ENCODE measurements at places on chromosomes 1 and 21.

- DNase-seq: peak; percentile 39
These were observed 19.4 kb downstream of the ATP2B4 start for GRCh38 chr1:203645996-203646395.

DNA sequence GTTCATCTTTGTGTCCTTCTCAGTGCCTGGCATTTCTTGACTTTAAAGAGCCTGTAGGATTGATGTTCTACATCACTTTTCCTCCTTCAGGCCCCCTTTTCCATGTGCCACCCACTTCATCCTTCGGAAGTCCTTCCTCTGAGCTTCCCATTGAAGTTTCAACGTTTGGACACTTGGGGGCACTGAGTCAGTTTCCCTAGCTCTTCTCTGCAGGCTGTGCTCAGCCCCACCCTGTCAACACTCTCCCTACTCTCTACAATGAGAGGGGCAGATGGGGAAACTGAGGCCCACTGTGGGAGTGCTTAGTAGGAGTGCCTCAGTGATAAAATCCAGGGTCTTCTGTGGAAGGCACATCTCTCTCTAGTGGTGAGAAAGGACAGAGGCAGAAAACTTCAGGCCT, 11.9 kb downstream of the KCNJ10 start:
- DNase-seq: no peak

DNA sequence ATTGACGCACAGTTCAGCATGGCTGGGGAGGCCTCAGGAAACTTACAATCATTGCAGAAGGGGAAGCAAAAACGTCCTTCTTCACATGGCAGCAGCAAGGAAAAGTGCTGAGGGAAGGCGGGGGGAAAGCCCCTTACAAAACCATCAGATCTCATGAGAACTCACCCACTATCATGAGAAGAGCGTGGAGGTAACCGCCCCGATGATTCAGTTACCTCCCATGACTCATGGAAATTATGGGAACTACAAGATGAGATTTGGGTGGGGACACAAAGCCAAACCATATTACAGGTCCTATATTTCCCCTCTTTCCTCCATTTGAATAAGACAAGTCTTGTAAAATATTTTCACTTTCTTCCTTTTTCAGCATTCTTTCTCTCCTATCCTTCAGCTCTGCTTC, 7.7 kb upstream of the TTLL7 start:
- no peak for DNase-seq

DNA sequence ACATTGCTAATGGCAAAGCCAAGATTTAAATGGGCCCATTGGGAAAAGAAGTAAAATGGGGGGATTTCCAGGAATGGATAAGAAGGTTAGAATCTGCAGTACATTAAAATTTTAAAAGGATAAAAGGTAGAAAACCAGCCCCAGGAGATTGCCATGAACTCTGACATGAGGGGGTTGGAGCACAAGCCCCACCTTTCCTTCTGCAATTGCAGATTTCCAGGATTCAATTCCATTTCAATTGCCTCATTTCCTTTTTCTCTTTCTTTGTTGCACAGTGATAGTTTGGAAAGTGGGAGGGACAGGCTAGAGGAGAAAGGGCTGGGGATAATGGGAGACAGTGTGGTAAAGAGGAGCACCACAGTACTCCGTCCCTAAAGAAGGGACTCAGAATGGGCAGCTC, 238.5 kb upstream of the RAB4A start:
- DNase-seq: no peak

DNA sequence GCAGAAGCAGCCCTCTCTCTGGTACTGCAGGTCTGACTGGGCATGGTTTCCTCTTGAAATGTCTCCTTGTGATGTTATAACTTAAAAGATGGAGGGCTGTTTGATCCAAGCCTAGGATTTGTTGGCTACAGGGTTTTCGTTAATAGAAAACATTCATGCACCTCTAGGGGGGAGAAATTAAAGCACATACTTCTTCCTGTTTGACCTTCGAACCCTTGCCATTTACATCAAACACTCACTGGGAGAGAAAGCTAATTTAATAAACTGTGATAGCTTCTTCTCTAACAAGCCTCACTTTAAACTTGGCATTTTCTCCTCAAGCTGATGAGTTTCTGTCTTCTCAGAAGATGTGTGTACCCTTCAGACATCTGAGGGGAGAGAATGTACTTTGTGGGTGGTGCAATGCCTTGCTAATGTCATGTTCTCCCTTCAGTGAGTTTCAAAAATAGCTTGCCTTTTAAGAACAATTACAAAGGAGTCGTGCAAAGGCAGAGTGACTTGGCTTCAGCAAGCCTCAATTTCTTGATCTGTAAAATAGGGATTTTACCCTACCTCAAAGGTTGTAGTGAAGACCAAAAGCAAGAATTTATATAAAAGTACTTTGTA, 20.4 kb downstream of the CACHD1 start:
- DNase-seq: no peak

GRCh38 chr1:175673371-175674150, 69.8 kb downstream of the TNR start:
- peak; percentile 80 for DNase-seq

GRCh38 chr1:85607921-85608265, 27.3 kb downstream of the CCN1 start:
- DNase-seq: peak; percentile 46

GRCh38 chr1:171256940-171257606, 8.8 kb downstream of the FMO1 start:
- DNase-seq: peak; percentile 35

DNA sequence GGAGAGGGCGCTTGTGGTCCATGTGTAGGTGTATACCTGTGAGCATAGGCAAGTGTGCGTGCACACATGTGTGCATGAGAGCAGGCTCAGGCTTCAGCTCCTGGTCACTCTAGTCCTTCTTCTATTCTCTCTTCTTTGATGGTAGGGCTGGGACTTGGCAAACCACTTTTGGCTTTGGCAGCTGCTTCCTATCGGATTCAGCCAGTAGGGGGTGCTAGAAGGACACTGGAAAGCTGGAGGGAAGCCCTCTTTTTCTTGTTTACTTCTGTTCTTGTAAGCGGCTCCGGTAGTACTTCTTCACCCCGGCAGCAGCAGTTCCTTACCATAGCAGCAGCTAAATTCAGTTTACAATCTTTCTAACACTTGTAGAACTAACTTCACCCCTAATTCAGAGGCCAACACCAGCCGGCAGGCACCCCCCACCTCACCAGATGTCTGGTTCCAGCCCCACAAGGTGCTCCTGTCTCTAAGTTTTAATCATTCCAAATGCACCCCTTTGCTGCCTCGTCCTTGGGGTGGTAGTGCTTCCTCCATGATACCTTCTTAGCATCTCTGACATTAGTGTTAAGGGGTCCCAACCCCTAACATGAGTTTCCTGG, 25.1 kb downstream of the NENF start:
- peak; percentile 50 for DNase-seq

GRCh38 chr1:2256435-2257244, 28.5 kb downstream of the SKI start:
- no peak for DNase-seq

DNA sequence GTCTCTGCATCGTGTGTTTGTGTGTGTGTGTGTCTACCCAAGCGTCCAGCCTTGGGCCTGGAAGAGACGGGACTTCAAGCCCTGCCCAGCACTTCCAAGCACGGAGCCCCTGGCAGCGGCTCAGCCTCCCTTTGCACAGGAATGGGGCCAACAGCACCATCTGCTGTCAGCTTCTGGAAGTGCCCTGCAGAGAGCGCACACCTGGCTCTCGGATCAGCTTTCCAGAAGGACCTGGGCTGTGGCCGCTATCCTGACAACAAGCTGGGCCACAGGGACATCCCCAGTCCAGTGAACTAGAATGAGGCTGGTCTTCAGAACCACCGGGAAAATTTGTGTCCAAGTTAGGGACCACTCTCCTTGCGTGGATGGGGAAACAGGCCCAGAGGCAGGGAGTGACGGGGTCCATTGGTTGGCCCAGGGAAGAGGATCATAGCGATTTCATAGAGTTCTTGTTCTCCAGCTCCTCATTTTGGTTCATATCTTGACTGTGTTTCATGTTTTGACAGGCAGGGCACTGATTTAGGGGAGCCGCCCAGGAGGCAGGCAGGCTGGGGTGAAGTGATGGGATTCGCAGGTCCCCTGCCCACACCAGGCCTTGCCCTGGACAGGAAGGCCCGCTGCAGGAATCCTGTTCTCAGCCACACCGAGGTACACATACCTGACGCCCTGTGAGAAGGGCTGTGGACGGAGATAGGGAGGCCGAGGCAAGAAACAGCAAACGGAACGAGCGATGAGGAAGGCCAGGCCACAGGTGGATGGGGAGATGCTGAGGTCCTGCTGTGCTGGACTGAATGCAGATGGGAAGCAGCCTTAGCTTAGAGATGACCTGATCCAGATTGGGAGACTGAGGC, 38.4 kb downstream of the TAS1R2 start:
- DNase-seq: peak; percentile 83

GRCh38 chr1:241964550-241965282, 7.1 kb downstream of the BECN2 start:
- DNase-seq: peak; percentile 33

GRCh38 chr1:8065369-8065768, 39.3 kb upstream of the ERRFI1 start:
- DNase-seq: no peak

DNA sequence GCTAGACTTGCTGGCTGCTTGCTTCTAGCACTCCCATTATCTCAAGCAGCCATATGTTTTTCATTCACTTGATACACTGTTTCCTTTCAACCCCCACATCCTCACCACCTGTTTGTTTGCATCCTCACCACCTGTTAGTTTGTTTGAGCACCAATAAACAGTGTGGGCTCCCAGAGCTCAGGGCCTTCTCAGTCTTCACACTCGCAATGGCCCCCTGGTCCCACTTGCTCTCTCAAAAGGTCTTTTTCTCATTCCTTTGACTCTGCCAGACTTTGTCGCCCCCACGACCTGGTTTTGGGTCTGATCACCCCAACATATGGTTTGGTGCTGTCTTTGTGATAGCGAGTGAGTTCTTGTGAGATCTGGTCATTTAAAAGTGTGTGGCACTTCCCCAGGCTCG, 6.2 kb upstream of the PADI4 start:
- no peak for DNase-seq

DNA sequence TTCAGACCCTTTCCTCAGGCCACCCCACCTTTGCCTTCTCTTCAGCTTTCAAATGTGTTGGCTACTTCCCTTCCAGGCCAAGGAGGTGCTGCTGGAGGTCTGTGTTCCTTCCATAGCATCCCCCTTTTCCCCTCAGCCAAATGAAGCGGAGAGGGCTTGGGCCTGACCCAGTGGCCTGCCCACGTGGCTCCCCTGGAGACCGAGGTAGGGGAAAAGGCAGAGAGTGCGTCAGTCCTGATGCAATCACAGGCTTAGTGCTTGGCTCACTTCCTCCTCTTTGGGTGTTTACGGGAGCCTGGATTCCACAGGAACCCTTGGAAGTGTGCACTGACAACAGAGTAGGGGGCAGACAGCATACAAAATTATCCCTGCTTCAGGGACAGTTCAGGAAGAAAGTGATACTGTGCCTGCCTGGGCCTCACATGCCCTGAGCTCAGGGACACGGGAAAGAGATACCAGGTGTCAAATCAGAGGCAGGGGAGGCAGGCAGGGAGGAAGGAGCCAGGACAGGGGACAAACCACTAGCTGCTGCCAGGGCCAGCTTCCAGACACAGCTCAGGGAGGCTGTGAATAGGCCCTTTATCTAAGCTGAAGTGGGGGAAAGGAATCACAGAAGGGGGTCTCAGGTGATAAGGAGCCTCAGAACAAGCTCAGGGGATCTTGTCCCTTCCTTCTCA, 16.6 kb upstream of the PTP4A2 start:
- peak; percentile 97 for DNase-seq

DNA sequence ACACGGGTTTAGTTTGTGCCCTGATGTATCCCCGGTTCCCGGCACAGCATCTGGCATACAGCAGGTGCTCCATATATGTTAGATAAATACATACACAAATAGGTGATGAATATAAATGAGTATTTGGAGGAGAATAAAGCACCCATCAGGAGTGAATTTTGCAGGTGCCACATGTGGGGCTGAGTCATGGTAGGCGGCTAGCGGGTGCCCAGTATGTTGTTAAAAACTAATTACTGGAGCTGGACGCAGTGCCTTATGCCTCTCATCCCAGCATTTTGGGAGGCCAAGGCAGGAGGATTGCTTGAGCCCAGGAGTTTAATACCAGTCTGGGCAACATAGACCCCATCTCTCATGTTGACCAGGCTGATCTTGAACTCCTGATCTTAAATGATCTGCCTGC, 16.7 kb upstream of the WASF2 start:
- DNase-seq: no peak

DNA sequence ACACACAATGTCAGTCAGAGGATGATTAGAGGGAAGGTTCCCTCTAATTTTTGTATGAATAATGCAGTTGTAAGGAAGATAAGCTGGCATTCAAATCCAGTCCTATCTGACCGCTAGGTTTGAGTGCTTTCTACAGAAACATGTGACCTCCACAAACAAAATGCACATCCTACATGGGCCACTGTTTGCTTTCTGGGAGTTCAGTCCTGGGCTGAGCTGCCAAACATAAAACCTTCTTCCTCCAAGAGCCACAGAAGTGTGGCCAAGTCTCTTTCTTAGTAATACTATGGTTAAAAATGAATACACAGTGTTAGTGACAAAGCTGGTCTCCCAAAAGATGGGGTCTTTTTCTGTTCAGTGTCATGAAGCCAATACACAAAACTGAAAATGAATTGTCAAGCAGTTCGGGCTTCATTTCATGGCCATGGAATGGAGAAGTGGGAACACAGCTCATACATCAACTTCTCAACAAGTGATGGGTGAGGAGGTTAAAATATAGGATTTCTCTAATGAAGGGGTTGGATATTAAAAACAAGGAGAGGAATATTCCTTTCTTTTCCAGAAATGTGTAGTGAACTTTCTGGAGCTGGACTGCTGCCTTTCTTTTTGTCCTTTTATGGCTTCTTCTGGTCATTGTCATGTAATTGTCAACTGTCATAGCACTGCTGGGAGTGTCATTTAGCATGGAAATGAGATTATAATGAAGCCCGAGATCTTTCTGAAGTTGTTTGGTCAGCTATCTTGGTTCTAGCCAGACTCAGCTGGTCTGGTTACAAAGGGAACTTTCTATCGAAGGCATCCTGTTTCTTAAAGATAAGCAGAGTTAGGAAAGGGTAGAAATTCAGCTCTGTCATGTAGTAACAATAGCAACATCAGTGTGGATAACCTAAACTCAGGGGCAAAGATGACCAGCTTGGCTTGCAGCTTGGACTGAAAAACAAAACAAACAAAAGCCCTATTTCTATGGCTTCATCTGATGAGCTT, 135.1 kb downstream of the CHD1L start:
- no peak for DNase-seq

DNA sequence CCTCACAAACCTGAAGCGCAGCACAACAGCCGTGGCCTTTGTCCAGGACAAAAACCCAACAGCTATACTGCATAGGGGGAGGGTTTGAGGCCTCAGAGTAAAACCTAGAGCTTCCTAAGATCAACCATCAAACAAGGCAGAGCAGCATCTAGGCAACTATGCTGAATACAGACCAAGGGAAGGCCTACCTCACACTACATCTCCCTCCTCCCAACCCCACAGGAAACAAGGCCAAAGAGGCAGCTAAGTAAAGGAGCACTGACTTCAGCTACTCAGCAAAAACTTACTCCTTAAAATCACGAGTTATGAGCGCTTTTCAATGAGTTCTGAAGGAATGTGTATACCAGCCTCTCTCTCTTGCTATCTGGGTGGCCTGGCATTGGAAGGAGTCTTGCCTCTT, 12.4 kb downstream of the XKR8 start:
- DNase-seq: no peak

GRCh38 chr1:102191723-102192122, 195.0 kb upstream of the OLFM3 start:
- DNase-seq: no peak

- DNase-seq: no peak
These were observed 103.8 kb downstream of the ADSS2 start for GRCh38 chr1:244347942-244348341.
